M059J (cell line): ENCODE measurements at places on chromosomes 4 and X.

DNA sequence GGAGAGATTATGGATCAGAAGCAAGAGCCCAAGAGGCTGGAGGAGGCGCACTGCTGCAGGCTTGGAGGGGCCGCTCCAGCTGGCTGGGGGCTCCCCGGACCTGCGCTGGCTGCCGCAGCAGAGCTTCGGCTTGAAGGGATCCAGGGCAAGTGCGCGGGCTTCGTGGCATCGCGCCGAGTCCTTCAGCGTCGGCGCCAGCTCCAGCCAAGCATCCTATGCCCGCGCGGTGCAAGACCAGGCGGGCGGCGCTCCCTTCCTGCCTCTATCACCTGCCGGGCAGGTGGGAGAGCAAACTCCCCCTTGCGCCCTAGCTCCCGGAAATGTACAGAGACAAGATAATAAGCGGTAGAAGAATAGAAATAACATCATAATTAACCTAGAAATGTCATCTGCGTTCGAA, 10.5 kb upstream of the UCP1 start:
- DNase-seq, result no peak

GRCh38 chr4:153257991-153258390, 53.7 kb downstream of the TRIM2 start:
- DNase-seq, result peak; percentile 25

DNA sequence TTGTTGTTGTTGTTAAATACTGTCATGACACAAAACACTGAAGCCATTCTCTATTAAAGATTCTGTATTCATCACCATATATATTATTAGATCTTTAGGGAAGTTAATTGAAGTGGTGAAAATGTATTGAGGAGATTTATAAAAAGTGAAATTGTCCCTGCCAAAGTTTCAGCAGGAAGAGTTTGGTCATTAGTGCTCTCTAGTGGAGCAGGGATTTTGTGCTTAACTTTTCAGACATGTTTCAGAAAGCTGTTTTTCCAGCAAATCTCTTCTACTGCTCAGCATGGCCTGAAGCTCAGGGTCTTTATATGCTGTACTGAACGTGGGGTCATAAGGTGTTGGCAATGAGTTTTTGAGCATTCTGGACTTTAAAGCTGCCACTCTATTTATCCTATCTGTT, 36.7 kb upstream of the CXXC4 start:
- no peak for DNase-seq

DNA sequence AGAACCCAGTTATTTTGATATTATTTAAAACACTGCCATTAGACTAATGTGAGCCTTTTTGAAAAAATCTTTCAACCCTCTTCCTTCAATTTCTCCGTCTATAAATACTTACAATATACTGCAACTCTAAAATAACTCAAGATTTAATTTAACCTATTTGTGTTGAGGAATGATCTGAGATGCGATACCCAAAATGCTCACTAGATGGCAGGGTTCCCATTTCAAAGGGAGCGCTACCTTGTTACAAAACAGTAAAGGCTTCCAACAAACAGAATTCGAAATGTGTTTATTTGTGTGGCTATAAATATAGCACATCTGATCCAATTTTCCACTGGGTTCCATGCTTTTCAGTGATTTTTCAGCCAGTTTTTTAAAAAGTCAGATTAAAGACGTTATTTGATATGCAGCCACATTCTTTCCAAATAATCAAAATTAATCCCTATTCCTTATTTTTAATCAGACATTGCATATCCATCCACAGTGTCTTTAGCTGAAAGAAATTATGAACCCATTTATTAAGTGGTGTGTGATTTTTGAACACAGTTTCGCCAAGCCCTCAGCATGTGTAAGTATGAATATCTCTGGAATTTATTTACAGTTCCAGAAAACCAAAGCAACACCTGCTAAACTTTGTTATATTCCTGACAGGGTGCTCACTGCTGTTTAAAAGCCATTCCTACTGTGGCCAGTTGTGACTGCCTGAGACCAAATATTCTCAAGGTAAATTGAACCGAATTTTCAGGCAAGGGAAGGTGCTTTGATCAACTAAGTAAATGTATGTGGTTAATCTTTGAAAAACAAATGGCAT, 668.0 kb upstream of the LCORL start:
- peak; percentile 45 for DNase-seq

DNA sequence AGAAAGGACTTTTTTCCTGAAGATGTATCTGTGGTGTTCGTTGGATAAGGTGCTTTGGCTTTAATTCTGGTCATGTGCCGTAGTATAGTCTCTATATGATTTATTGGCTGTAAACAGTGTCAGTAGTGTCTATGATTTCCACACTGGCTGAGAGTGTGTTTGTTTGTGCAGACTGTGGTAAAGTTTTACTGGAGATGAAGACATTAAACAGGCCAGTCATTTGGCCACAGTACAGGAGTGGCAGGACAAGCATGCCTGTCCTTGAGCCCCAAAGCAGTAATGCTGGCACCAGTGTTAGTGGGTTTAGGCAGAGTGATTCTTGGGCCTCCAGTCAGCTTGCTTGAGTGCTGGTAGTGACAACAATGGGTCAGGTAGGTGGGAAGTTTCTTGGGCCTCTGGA, 1023.9 kb upstream of the GRID2 start:
- no peak for DNase-seq

- no peak for DNase-seq
These were observed 186.8 kb downstream of the NWD2 start for GRCh38 chr4:37431417-37431743.

DNA sequence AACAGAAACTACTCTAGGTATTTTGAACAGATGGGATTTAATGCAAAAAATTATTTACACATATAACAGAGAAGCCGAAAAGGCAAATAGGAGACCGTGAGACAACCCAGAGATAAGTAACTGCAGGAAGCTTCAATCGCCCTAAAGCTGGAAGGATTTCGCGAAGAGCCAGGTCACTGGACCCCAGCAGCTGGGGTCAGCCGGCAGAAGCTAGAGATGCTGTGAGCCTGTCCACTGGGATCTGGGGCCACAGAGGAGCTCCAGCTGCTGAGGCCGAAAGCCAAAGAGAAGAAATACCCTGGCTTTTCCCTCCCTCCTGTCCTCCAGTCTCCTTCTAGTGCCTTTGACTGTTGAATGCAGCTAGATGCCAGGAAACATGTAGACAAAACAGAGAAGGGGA, 192.8 kb upstream of the BCOR start:
- no peak for DNase-seq

DNA sequence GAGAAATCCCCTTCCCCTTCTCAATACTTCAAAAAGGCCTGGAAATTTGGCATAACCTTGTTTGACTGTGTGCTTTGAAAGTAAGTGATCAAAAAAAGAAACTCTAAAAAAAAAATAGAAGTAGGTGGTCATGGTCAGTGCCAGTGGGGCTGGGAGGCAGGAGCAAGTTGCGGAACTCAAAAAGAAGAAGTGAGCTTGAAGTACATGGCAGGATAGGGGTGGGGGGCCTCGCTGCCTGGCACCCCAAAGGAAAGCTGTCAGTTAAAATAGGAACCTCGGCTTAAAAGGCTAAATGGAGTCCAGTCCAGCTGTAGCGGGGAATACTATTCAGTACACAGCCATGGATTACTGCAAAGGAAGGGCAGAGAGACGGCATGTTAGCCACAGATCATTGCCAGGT, 12.2 kb upstream of the NKRF start:
- no peak for DNase-seq

DNA sequence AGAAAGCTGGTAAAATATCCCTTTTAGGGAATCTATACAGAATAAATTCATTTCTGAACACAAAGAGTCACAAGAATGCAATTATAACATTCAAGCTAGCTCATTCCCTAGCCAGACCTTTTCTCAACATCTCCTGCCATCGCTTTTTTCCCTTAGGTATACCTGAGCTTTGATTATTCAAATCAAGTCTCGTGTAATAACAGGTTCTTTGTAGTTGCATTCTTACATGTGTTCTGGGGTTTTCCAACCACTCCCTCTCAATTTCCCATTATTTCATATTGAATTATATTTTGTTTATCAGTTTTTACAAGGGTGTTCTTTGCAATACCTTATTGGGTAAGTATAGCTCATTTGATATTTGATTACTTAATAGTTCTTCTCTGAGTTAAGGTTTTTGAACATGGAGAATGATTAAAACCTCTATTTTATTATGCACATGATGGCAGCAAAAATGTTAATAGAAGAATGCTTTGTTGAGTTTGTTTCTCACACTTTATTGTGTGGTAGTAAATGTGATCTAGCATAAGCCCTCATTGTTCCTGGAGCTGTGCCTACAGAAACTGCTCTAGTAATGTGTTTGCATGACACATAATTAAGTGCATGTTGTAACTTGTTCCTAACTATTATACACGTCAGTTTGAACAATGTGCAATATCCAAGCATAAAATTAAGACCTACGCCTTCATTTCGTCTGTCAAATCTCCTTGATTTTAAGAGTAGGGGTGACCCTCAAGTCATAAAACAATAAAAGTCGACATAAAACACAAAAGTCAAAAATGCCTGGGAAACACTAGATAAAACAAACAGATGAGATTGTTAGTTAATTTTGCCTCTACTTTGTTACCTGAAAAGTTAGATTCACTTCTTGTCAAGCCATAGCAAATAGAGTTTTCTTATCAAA, 124.0 kb upstream of the POF1B start:
- DNase-seq, result no peak

- peak; percentile 21 for DNase-seq
These were observed 2.3 kb downstream of the HNRNPD start for GRCh38 chr4:82371497-82371896.

DNA sequence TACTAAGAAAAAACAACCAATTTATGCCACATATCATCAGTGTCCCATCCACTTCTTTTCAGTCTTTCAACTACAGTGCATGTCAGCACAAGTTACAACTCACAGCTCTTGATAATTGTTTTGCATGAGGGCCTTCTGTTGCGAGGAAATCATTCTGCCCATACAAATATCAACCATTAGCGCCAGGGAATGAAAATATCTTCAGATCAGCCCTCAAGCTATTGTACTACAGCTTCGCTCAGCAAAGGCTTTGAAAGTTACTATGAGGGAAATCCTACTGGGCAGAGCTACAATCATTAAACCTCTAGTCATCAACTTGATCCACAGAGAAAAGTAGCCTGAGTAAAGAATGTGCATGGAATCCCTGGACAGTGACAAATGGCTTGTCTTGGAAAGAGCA, 1023.6 kb upstream of the HS3ST1 start:
- DNase-seq, result no peak

- DNase-seq, result peak; percentile 53
These were observed at the start of gene GLOD5 for GRCh38 chrX:48761674-48762471. TSS of gene GLOD5 (plus strand) at chrX:48761747. CDS start at chrX:48761791, 44 bp downstream.

DNA sequence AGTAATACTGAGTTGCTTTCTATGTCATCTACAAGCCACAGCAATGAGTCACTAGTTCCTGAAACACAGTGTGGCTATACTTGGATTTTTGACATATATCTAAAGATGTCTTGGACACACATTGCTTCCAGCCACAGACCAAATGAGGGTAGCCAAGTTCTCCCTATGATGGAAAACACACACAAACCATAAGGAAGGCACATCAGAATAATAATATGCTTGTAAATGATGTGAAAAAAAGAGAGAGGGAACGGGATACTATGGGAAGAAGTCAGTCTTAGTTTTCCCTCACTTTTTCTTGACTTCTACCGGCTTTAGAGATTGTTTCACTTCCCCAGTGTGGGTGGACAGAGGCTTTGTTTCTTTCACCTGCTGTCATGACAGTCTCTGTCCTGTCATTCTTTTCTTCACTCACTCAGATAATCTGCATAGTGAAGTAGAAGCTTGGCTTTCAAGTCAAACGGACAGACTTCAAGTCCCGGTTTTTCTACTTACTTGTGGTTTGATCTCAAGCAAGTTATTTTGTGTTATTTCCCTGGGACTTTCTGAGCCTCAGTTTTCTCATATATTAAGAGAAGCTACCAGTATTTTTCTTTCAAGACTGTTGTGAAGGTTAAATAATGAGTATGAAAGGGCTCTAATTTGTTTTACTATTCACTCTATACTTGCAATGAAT, 34.7 kb downstream of the P2RY10 start:
- peak; percentile 12 for DNase-seq

- no peak for DNase-seq
These were observed 40.9 kb downstream of the WDFY3 start for GRCh38 chr4:84925558-84925957.

DNA sequence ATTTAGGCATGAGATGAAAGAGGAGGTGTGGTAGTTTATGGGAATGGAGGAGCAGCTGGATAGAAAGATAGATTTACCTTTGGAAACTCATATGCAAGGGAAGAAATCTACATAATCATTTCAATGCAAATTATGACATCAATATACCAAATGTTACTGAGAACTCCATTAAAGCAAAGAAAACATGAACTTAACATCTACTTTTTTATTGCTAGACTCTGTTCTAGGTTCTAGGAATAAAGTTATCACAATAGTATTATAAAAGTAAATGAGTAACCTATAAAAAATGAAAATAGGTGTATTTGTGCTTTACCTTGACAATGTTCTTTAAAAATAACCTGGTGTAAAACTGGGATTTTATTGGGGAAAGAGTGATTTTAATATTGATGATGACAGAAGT, 221.6 kb upstream of the SLIT2 start:
- no peak for DNase-seq

GRCh38 chr4:63788271-63788670, 621.0 kb downstream of the TECRL start:
- no peak for DNase-seq

DNA sequence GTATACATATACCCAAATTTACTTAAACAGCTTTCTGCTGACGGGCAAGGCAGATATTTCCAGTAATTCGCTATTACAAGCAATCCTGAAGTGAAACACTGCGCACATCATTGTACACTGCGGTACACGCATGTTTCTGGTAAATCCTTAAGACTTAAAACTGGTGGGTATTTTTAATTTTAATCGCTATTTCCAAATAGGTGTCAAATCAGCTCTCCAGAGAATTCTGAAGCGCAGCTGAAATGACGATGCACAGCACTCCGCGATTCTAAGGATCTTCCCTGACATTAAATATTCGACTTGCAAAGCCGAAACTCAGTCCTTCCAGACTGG, 361 bp downstream of the TMEM128 start:
- no peak for DNase-seq

DNA sequence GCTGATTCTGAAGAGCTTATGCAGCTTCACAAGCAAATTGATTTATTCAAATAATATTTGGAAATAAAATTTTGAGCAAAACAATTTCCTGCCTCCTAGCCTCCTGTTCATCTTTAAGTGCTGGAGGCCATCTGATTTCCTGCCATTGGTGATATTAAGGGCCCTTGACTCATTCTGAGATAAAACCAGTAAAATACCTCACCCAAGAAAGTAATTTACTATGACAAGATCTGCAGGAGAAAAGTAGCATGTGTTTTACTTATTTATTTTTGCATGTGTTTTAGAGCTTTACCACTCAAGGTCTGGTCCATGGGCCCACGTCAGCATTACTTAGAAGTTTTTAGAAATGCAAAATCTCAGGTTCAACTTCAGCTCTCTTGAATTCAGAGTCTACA, 67.7 kb downstream of the DCLK2 start:
- DNase-seq, result peak; percentile 72

DNA sequence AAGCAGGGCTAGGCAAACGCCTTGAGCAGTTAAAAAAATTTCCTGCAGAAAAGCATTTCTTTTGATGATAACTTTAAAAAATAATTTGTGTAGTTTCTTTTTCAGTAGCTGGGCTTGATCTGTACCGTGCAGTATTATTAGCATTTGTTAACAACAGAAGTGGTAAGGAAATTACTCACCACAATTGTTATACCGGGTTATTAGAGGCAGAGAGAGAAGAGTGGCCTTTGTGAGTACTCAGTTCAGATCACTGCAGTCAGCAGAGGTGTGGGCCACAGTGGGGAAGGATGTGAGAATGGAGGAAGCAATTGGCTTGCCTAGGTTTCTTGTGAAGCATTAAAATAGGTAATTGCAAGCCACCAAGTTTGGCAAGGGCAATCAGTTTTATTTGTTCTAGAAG, 14.3 kb upstream of the IL21 start:
- no peak for DNase-seq
